Nasal cavity respiratory epithelium epithelial cell of viscerocranial mucosa (primary cell): ENCODE measurements at places on chromosomes 7 and 10. TPM values are rescaled to one million over a fixed set of nuclear protein-coding genes. Genes with fewer than 3 reads are reported as not detected.

RAB19 gene
- total RNA-seq: 0.50 TPM in 1 of 2 replicates, not detected in the other

AQP1 gene
- total RNA-seq: 0.14 TPM in 1 of 2 replicates, not detected in the other

DMBT1 gene
- under 0.01 TPM in 1 of 2 replicates, not detected in the other for total RNA-seq

GPR85 gene
- 0.34 and 3.6 TPM in 2 replicates for total RNA-seq

SFRP4 gene
- total RNA-seq: not detected in 2 replicates

GNAI1 gene
- total RNA-seq: 75.2 and 121 TPM in 2 replicates

FEZF1 gene
- under 0.01 TPM in 1 of 2 replicates, not detected in the other for total RNA-seq

PPP1R3C gene
- total RNA-seq: 4.1 and 20.8 TPM in 2 replicates

RET gene
- total RNA-seq: 0.68 and 0.85 TPM in 2 replicates

TACC2 gene
- 26.3 and 43.9 TPM in 2 replicates for total RNA-seq

TLX1 gene
- not detected in 2 replicates for total RNA-seq

SMO gene
- 3.1 and 16.1 TPM in 2 replicates for total RNA-seq

PLXDC2 gene
- total RNA-seq: 5.5 and 32.0 TPM in 2 replicates

HOXA3 gene
- total RNA-seq: not detected in 2 replicates

CDNF gene
- 1.2 and 1.4 TPM in 2 replicates for total RNA-seq

ETV1 gene
- 0.14 and 0.68 TPM in 2 replicates for total RNA-seq

ADK gene
- total RNA-seq: 54.7 and 59.6 TPM in 2 replicates

ATG9B gene
- 1.00 and 1.7 TPM in 2 replicates for total RNA-seq

SLC16A9 gene
- total RNA-seq: 2.4 and 3.7 TPM in 2 replicates

CHN2 gene
- not detected in 2 replicates for total RNA-seq

WDFY4 gene
- under 0.01 TPM in 1 of 2 replicates, not detected in the other for total RNA-seq

SGCE gene
- 5.8 and 19.8 TPM in 2 replicates for total RNA-seq

CLDN4 gene
- total RNA-seq: 44.1 and 64.8 TPM in 2 replicates

LLCFC1 gene
- not detected in 2 replicates for total RNA-seq

COL28A1 gene
- under 0.01 TPM in 1 of 2 replicates, not detected in the other for total RNA-seq

C10orf53 gene
- not detected in 2 replicates for total RNA-seq

FAM25G gene
- total RNA-seq: 10.9 TPM in 1 of 2 replicates, not detected in the other

PNLIPRP2 gene
- total RNA-seq: not detected in 2 replicates

GSTO2 gene
- total RNA-seq: 6.5 and 18.8 TPM in 2 replicates

FFAR4 gene
- not detected in 2 replicates for total RNA-seq

SEC23IP gene
- 26.3 and 52.6 TPM in 2 replicates for total RNA-seq

C10orf143 gene
- total RNA-seq: 0.34 and 0.78 TPM in 2 replicates

ARHGEF35 gene
- 24.6 and 27.1 TPM in 2 replicates for total RNA-seq

MMP21 gene
- total RNA-seq: not detected in 2 replicates

SORBS1 gene
- total RNA-seq: 0.34 and 0.78 TPM in 2 replicates

SVOPL gene
- 0.78 TPM in 1 of 2 replicates, not detected in the other for total RNA-seq

EGFR gene
- 152 and 358 TPM in 2 replicates for total RNA-seq

CCDC172 gene
- total RNA-seq: not detected in 2 replicates

NUDT1 gene
- total RNA-seq: 4.4 and 7.9 TPM in 2 replicates

ATP5F1C gene
- 165 and 170 TPM in 2 replicates for total RNA-seq

GPR158 gene
- not detected in 2 replicates for total RNA-seq

LRRTM3 gene
- not detected in 2 replicates for total RNA-seq

NKX2-3 gene
- total RNA-seq: not detected in 2 replicates

BEND7 gene
- total RNA-seq: 1.4 and 10.3 TPM in 2 replicates

LRRC18 gene
- total RNA-seq: not detected in 2 replicates

PIP gene
- 9.5 TPM in 1 of 2 replicates, not detected in the other for total RNA-seq

ZKSCAN5 gene
- total RNA-seq: 15.0 and 18.7 TPM in 2 replicates

HOXA13 gene
- not detected in 2 replicates for total RNA-seq

CLEC2L gene
- not detected in 2 replicates for total RNA-seq

ARMC3 gene
- total RNA-seq: under 0.01 and 0.21 TPM in 2 replicates

FAM107B gene
- total RNA-seq: 18.5 and 29.3 TPM in 2 replicates

EFCAB10 gene
- total RNA-seq: 0.64 and 0.68 TPM in 2 replicates

AKR1E2 gene
- total RNA-seq: 3.8 and 4.8 TPM in 2 replicates

EMX2 gene
- not detected in 2 replicates for total RNA-seq

LIPF gene
- total RNA-seq: not detected in 2 replicates

GATAD1 gene
- 19.5 and 32.0 TPM in 2 replicates for total RNA-seq
